Stimulated activated naive CD4-positive, alpha-beta T cell (primary cell): ENCODE measurements at places on chromosomes 1 and 21.

- DNase-seq: no peak
These were observed 38.9 kb downstream of the CD58 start for GRCh38 chr1:116531917-116532316.

- no peak for DNase-seq
These were observed 10.6 kb downstream of the PADI1 start for GRCh38 chr1:17215545-17215890.

DNA sequence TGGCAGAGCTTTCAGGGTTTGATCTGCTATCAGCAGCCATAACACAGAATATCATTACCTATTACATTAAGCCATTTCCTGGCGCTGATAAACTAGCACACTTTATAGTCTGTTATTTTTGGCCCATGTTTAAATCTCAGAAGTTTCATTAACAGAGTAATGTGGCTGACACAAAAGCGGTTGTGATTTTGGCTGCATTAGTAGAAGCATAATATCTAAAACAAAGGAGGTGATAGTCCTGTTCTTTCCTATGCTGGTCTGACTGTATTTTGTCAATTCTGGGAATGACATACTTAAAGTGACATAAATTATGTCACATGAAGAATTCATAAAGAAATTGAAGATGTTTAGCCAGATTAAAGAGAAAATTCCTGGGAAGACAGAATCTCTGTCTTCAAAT, 151.3 kb upstream of the KCND3 start:
- DNase-seq: no peak

DNA sequence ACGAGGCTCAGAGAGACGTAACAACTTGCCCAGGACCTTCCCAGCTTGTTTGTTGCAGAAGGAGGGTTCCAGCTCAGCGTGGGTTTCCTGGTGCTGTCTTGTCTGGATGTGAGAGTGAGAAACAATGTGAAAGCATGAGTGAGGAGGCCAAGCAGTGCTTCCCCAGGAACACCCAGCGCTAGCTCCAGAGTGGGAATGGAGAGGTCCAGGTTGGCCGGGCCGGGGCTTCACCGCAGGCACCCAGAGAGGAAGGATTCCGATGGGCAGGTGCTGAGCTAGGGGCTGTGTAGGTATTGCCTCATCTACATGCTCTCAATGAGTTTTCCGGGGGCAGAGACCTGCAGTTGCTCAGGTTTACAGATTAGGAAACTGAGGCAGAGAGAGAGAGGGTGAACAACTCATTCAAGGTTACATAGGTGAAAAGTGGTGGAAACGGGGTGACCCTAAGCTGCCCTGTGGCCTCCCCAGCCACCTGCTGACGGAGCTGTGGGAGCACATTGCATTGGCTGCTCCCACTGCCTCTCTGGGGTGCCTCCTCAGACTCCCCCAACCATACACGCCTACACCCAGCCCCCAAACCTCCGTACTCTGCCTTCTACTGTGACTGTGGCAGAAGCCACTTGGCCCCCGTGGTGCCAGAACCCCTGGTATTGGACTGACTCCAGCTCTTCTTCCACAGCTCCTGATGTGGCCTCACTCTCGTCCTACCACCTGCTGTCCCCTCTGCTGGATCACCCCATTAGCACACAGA, 51.2 kb downstream of the B3GALT5 start:
- no peak for DNase-seq

DNA sequence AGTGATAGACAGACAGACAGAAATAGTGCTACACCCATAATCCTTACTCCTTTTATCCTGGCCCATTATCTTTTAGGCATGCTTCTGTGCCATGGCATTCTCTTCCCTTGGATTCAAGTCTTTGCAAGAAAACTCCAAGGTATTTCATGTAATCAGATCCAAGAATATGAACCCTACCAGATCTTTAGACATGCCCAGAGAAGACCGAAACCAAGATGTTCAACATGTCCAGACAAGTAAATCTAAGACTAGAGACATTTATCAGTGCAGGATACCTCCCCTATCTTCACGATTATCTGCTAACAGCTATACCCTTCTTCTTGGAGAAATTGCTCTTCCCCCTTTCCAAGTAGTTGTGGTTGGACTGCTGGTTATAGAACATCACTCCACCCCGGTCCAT, 11.8 kb upstream of the C1orf141 start:
- DNase-seq: no peak

DNA sequence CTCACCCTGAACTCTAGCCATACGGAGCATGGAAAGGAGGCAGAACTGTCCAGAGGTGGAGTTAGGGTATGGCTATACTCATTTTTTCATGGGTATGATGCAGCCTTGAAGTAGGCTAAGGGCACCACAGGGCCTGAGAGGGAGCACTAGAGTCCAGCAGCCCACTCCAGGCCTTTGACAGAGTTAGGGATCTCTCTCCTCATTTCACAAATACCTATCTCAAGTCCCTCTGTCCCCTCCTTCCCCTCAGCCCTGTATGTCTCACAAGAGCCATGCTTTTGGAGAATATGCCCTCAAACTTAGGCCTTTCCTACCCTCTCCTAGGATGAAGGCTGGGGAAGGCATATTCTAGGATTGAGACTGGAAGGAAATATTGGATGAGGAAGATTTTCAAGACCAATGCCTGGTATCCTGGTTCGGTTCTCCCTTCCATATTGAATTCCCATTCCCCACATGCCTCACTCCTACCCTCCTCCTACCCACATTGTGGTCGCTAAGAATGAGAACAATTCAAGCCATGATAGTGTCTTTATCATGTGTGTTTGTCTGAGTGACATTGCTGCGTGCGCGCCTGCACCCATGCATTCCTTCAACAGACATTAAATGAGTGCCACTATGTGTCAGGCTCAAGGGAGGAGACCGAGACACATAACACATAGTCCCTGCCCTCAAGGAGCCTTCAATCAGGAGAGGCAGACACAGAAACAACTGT, 2.6 kb upstream of the NECTIN4 start:
- DNase-seq: no peak

- no peak for DNase-seq
These were observed 114.3 kb upstream of the ETV3 start for GRCh38 chr1:157252473-157252872.

DNA sequence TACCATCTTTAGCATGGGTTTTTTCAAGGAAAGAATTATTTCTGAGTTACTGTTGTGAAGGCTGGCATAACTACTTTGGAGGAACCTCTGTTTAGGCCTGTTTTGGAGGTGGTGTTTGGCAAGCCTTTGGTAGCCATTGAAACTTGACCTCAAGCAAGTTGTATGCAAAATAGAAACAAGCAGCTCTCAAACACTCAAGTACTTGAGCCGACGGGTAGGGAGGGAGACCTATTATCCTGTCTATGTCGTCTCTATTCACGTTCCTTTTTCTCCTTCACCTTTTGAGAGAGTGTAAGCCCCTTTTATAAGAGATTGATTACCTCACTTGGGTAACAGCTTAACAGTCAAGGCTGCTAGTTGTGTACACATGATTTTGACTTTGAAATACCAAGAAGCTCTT, 878.3 kb upstream of the CXADR start:
- no peak for DNase-seq

- no peak for DNase-seq
These were observed 418.2 kb upstream of the ADGRL2 start for GRCh38 chr1:81382561-81382960.

- no peak for DNase-seq
These were observed 6.2 kb upstream of the POFUT2 start for GRCh38 chr21:45293726-45294401.

GRCh38 chr1:162704673-162705424, 72.6 kb downstream of the DDR2 start:
- no peak for DNase-seq

- DNase-seq: no peak
These were observed 109.2 kb downstream of the TTLL7 start for GRCh38 chr1:83889707-83890106.

GRCh38 chr1:29650476-29650875, 414.2 kb downstream of the PTPRU start:
- DNase-seq: no peak

DNA sequence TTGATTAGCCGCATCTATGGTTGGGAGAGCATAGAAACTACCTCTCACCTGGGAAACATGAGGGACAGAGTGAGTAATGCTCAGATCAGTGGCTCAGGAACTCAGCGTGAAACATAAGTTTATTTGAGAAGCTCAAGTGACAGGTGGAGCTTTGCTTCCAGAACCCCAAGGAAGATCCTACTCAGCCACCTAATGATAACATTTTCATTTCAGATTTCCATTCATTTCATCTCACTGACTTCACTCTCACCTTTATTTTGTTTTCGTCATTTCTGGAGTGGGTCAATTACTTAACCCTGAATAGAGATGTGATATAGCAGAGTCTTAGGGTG, 145.5 kb upstream of the DUSP10 start:
- DNase-seq: no peak

DNA sequence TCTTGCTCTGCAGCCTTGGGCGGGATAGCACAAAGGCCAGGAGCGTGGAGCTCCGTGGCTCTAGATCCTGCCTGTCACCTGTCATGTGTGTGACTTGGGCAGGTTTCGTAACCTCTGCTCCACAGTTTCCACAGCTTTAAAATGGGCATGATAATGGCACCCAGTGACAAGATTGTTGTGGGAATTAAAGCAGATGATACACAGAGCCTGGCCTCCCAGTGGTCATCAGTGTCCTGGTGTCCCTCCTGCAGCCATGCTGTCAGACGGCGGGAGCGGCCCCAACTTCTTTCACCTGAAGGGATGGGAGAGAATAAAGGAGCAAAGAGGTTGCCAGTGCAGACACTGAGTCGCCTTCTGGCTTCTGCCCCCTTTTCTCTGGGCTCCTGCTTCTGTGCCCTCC, 61.5 kb downstream of the SLC37A1 start:
- no peak for DNase-seq

GRCh38 chr1:54850069-54850730, 36.8 kb downstream of the DHCR24 start:
- DNase-seq: no peak

DNA sequence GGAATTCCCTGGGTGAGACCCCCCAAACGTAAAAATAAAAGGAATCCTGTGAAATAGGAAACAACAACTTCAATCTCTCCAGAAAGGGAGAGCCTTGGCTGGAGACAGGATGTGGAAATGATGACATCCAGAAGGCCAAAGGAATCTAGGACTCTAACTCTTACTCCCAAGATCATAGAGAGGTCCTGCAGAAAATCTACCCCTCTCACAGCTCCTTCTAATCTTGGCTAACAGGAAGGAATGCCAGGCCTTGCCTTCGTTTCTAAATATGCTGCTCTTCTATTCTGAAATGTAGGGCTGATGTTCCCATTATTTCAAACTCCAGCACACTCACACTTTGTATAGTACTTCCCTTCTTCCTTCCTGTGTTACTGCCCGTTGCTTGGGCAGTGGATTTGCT, 40.7 kb downstream of the ARHGEF11 start:
- DNase-seq: no peak

DNA sequence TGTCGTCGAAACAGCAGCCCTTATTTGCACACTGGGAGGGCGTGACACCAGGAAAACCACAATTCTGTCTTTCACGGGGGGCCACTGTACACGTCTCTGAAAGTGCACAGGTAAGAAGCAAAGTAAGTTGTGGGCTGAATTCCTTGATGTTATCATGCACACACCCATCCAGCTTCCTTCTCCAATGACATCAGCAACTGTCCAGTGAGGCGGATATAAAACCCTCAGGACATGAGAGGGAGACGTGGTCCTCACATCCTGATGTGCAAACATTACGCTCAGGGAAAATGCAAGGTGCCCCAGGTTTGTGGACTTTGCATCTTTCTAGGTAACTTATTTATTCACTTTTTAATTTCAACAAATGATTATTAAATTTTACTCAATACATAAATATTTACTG, 3.0 kb downstream of the TFF1 start:
- no peak for DNase-seq

DNA sequence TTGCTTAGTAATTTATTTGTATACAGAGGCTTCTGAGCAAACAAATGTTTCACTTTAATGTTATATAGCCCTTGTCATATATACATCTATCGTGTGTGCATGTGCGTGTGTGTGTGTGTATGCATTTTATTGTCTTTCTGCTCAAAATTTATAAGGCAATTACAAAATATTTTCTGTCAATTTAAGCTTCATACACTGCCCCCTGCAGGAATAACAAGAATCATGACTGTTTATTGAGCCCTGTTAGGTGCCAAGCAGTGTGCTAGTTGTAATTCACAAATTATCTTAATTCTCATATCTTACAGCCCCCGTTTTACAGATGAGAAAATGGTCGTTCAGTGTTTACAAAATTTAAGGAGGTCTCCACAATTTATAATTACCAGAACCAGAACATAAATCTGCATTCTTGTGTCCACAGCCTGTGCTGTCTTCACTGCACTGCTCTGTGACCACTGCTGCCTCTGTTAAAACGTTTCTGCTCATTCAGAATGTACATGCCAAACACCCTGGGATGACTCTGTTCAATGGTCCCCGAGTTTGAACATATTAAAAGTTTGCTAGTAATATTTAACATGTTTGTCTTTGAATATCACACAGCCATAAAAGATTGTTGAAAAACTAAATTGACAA, 181.3 kb downstream of the ATP6V1G3 start:
- no peak for DNase-seq

- DNase-seq: no peak
These were observed 11.2 kb downstream of the CASQ2 start for GRCh38 chr1:115757326-115757725.

DNA sequence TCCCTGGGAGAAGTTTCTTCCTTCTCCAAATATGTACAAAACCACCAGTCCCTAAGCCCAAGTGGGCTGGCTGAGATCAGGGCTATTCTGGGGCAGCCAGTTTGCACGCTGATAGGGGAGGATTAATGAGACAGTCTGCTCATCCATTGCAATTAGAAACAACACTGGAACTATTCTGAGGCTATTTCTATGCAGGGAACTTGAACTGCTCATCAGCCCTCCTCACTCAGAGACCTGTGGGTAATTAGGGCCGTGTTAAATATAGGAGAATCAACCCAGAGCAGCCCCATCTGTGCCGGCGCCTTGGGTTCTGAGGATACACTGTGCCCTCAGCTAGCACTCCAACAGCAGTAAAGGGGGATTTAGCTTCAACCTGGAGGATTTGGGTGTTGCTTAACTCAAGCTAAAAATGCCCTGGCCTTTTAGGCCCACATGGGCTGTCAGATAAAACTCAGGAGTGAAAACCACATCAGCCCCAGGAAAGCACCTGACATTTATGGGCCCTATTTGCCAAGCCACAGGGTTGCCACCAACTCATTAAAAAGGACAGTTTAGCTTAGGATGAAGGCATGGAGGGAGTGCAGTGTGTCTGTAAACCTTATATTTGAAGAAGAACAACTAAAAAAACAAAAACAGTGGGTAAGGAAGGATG, 53.9 kb downstream of the DUSP10 start:
- no peak for DNase-seq

DNA sequence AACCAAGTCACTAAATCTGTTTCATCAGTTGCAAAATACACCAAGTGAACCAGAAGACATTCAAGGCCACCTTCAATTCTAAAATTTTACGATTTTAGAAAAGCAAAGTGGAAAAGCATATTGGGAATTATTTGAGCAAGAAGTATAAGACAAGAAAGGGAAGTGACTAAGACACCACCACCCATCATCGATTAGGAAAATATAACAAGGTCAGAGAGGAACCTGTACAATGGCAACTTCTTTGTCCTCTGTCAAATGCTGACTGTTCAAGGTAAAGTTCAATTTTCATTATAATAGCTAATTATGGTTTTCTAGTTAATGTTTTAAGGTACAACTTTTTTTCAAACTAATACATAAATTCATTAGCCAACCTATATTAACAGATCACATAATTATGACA, 10.8 kb downstream of the FRRS1 start:
- no peak for DNase-seq

- no peak for DNase-seq
These were observed 414.2 kb downstream of the KCNT2 start for GRCh38 chr1:196193896-196194559.

- no peak for DNase-seq
These were observed 19.7 kb upstream of the LAPTM5 start for GRCh38 chr1:30777060-30777903.
